Psoas muscle (tissue), 8 donors: ENCODE measurements at places on chromosomes 7 and 10. TPM values are rescaled to one million over a fixed set of nuclear protein-coding genes. Genes with fewer than 3 reads are reported as not detected.

GRCh38 chr10:62733654-62734293 lies 70.7 kb upstream of the ADO start:
- no peak for DNase-seq

- DNase-seq = no peak
These were observed 16.5 kb upstream of the PLAU start for GRCh38 chr10:73894245-73894971.

GRCh38 chr7:28083164-28083997 lies 97.2 kb downstream of the JAZF1 start:
- peak; percentile 28 for DNase-seq

GRCh38 chr7:98230746-98231471 lies 19.7 kb downstream of the BHLHA15 start:
- DNase-seq = peak; percentile 44

GRCh38 chr10:29636178-29636577 lies 1.4 kb upstream of the SVIL start:
- DNase-seq = no peak

- no peak for DNase-seq
These were observed 137.9 kb upstream of the HDAC9 start for GRCh38 chr7:18357691-18358090.

DNA sequence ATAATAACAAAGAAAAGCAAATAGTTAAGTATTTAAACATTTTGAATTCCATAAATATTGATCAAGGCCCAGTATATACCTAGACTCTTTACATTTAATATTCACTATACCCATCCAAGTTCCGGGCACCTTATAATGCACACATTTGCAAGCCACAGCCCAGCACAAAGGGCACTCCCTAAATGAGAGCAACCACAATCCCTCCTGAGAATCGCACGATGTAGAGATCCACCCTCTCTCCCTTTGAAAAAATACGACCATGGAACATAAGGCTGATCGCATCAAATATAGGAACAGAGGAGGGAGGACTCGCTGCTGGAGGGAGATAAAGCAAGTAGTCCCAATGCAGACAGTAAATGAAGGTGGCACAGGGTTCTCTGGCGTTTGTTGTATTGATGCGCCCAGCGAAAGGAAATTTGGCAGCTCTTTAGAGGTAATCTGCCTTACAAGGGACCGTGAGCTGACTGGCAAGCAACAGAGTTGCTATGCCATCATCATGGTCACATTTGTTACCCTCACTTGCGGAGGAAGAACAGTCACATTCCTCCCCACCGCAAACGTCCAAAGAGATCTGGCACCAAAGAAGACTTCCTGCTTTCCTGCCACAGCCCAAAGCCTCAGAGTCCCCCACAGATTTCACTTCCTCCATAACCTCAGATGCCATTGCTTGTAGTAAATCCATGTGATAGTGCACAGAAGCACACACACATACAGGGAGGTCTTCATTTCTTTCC lies 16.1 kb upstream of the TAS2R40 start:
- no peak for DNase-seq

DNA sequence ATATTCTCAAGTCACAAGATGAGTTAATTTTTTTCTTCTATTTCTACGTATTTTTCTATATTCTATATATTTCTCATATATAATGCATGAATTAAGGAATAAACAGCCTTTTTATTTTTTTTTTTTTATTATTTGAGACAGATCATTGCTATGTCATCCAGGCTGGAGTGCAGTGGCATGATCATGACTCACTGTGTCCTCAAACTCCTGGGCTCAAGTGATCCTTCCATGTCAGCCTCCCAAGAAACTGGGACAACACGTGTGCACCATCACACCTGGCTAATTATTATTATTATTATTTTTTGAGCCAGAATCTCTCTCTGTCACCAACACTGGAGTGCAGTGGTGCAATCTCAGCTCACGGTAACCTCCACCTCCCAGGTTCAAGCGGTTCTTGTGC lies 1.5 kb downstream of the CLDN12 start:
- DNase-seq = no peak

DNA sequence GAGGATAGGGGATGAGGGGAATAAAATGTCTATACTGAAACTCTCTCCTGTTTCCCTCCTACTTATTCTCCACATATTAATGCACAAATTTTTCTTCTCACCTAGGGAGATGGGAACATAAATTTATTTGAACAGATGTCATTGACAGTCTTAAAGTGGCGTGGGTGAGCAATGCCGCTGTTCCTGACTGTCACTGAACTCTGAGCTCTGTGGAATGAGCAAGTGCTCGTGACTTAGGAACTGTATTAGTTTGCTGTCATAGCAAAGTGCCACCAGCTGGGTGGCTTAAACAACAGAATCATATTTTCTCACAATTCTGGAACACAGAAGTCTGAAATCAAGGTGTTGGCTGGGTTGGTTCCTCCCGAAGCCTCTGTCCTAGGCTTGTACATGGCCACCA lies 29.1 kb downstream of the INPP5F start:
- DNase-seq = no peak

- no peak for DNase-seq
These were observed 719.0 kb downstream of the GRM8 start for GRCh38 chr7:126533715-126534114.

DNA sequence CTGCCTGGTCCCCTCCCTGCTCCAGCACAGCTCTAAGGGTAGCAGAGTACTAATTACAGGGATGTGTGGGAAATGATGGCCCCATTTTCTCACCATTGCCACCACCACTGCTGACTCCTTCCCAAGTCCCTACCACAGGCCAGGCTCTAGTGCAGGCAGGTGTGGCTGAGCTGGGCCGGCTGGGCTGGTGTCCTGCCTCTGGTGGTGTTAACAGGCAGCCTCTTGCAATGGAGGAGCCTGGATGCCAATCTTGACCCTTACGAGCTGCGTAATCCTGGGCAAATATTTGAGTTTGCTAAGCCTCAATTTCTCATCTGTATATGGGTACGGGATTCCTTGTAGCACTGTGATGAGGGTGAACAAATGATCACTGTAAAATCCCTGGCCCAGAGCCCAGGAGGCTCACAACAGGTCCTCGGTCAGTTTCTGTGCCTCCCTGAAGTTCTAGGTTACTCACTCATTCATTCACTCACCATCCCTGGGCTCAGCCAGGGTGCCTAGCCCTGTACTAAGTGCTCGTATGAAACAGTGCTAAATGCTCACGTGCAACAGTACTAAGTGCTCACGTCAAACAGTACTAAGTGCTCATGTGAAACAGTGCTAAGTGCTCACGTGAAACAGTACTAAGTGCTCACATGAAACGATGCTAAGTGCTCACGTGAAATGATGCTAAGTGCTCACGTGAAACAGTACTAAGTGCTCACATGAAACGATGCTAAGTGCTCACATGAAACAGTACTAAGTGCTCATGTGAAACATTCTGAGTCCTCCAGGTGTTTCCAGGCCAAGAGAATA lies 2.3 kb upstream of the FZD9 start:
- no peak for DNase-seq

DNA sequence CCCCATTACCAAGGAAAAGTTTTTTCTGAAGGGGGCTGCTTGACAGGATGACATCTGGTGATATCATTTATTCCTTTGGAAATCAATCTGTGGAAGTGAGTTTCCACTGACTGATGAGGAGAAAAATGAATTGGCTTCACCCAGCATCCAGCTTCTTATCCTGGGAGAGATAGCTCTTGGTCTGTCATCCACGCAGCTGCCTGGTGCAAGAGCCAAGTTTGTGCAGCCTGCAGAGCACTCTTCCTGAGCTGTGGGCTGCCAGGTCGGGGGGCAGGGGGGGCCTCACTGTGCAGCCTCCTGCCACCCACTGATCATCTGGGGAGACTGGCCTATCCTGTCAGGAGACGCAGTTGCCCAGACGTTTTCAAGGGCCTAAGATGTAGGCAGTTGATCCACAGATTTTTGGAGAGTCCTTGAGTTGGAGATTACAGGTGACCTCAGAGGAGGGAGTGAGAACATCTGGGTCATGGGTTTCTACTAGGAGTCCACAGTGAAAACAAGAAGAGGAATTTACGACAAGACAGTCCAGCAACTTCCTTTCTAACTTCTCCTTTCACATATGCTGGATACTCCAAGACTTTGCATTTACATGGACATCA lies 75.4 kb downstream of the EGFR start:
- DNase-seq = no peak

- no peak for DNase-seq
These were observed 6.0 kb downstream of the RGS10 start for GRCh38 chr10:119536508-119537025.

- no peak for DNase-seq
These were observed 92.8 kb upstream of the KAT6B start for GRCh38 chr10:74733612-74734011.

DNA sequence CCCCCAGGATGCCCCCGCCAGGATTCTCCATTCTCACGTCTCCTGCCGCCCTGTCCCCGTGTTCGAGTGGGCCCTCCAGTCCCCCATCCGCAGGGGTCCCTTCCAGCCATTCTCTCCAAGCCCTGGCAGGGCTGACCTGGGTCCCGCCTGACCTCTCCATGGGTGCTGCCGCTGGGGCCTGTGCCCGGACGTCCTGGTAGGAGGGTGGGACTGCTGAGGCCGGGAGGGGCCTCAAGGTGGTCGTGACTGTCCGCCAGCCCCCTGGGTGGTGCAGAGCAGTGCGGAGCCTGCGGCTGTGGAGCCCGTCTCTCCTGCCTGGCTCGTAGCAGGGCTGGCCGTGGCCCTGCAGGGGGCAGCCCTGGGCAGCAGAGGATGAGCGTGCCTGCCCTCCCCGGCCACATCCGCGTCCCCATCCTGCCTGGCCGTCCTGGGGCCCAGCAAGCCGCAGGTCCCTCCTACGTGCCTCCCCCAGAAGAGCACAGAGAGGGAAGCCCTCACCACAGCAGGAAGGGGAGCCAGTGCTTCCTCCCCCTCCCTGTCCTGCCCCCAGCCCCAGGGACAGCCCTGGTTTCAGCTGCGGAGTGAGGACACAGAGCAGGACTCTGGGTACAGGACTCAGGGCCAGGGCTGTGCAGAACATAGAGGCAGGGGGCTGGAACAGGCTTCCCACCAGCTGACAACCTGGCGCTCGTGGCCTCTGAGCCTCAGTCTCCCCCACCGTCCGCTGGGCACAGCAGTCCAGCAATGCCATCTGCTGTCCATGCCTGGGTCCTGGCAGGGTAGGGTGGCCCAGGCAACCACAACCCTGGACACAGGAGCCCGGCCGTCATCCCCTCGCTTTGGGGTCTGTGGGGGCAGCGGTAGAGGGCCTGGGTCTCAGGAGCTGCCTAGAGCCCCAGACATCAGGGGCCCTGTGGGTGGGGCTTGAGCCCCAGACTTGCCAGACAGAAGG lies 1.5 kb upstream of the GRIFIN start:
- peak; percentile 73 for DNase-seq

DNA sequence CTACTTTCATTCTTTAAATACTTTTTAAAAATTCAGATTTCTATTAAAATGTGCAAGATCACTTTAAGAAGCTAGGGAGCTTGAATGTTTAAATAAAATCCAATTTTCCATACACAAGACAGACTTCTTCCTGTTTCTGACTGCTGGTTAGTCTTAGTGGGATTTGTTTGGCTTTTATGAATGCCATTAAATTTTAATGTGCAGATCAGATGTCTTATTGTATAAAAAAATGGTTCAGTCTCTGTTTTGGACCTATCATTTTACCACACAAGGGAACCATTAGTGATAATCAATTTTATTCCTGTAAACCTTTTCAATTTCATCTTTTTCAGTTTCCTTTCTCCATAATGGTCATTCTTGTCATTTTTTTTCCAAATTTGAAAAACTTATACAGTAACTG lies 63.2 kb downstream of the VCL start:
- DNase-seq = no peak

DNA sequence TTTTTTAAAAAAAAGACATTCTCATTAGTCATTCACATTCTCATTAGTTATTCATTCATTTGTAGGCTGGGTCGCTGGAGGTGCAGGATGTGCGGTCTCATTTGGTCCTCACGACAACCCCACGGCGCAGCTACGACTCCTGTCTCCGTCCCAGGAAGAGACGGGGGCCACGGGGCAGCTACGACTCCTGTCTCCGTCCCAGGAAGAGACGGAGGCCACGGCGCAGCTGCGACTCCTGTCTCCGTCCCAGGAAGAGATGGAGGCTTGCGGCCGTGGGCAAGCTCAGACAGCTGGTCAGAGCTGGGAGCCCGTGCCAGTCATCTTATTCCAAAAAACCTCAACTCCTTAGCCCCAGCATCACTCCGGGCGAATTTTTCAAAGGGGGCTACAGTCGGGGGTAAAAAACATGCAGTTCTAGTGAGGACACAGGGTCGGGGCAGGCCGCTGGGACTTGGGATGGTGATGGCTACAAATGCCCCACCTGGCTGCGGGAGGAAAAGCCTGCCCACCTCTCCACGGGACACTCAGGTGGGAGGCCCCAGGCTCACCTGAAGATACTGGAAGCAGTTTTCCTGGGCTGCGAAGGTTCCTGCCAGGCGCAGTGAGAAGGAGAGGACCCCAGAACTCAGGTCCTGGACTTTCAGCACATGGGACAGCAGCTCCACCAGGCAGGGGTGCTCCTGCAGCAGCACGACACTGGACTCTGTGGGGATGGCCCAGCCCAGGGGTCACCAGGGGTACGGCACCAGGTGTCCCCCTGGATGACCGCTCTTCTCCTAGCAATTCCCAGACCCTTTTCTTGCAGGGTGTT lies 8.3 kb downstream of the BRAT1 start:
- DNase-seq = no peak

DNA sequence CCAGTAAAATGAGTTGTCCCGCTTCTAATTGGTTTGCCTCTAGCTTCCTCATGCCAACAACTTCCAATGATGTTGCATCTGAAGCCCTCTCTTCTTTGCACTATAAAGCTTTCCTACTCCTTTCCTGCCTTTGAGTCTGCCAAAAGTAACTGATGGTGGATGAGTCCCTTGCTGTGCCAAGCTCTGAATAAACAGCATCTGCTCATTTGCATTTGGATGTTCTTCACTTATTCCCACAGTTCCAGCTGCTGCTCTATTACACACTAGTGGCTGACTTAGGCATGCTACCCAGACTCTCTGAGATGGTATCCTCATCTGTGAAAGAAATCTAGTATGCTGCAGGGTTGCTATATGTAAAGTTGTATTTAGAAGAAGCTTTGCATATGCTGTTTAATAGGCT lies 24.9 kb downstream of the SFR1 start:
- no peak for DNase-seq

Gene VAX1
- not detected for polyA plus RNA-seq

Gene CNPY1
- not detected for polyA plus RNA-seq

Gene SNX10
- polyA plus RNA-seq = 0.63 TPM

Gene NANOS1
- 32.8 TPM for polyA plus RNA-seq

Gene CCDC201
- not detected for polyA plus RNA-seq

Gene COL1A2
- polyA plus RNA-seq = 14.2 TPM

Gene ITIH5
- 1.9 TPM for polyA plus RNA-seq

Gene AGAP6
- 5.2 TPM for polyA plus RNA-seq

Gene SUV39H2
- polyA plus RNA-seq = 2.3 TPM

Gene SEPTIN14
- polyA plus RNA-seq = not detected

Gene ZNF365
- not detected for polyA plus RNA-seq
